ENCODE measurements at places on chromosomes 6 and 20.

DNA sequence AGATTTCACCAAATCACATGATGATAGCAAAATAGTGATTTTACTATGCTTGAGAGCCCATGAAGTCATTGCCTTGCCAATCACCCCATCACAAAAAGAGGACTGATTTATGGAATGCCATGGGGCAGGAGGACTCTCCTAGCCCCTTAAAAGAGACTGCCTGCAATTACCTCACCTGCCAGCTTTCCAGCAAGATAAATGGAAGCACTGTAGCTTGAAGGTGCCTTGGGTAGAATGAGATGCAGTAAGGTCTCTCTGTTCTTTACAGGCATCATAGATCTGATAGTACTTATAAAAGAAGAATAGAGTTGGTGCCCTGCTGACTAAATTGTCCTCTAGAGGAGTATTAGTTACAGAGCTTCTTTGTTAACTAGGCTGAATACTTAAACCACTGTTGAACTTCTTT is 242.3 kb downstream of the TMEM242 start:
- no peak for DNase-seq

DNA sequence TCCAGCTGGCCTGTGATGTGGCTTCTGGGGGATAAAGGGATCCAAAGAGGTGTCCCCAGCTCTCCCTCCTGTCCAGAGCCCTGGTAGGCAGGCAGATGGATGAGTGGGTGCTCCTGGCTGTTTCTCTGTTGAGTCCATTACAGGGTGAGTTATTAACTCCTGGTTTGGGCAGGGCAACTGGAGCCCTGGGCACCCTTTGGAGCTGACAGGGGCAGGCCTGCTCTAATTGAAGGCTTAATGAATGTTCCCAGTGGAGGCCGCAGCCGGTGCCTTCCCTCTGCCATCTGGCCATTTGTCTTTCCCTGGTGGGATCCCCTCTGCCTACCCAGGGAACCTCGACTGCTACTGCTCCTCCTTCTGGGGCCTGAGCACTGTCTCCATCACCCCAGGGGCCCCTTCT is 44.7 kb upstream of the MLN start:
- no peak for DNase-seq

- no peak for DNase-seq
These were observed 851.3 kb downstream of the TFAP2A start for GRCh38 chr6:9563568-9563967.

- no peak for DNase-seq
These were observed 11.9 kb downstream of the SLX4IP start for GRCh38 chr20:10447028-10447427.

DNA sequence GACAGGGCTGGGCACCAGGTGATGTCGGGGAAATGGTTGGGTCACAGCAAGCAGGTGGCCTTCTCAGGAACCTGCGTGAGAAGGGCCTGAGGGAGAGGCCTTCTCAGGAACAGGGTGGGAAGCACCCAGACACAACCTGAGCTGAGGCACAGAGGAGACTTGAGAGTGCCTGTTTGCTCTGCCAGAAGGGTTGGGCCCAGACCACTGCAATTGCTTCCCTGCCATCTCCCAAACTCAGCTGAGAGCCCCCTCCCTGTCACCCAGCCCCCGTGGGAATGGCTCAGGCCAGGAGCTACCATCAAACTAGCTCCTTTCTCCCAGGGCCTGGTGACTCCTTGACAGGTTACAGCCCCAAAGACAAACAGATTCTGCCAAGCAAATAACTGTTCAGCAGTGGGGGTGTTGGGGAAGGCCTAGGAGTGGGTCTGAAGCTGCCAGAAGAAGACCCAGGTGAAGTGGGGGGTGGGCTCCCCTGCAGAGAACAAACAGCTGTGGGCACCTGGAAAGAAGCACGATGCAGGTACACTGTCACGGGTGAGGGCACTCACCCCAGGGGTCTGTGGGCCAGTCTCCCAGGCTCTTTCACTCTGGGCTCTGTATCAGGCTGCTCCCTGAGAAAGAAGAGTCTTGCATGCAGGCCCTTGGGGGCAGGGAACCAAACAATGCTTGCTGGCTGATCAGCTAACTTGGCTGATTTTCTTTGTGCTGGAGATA is 30.4 kb upstream of the SPDEF start:
- DNase-seq, result no peak

- DNase-seq, result no peak
These were observed 111.1 kb upstream of the DUSP22 start for GRCh38 chr6:181049-181654.

GRCh38 chr6:30168741-30169140 is 5.4 kb downstream of the TRIM15 start:
- no peak for DNase-seq

DNA sequence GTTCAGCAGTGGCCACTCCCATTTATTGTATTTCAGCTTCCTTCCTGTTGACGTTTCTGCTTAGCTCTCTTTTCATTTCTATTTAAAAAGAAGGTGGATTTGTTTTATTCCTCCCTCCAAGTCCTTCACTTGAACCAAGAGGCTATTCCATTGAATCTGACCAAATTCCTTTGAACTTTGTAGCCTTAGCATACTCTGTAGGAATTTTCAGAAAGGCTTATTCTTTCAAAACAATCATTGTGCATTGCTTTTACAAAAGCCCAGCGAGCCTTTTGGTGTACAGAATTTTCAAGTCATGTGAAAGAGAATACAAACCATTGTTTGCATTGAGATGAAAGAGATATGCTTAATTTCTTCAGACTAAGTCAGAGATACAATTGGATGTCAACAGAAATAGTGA is 151.0 kb upstream of the INSM1 start:
- no peak for DNase-seq

GRCh38 chr6:44176762-44177509 is 18.3 kb downstream of the CAPN11 start:
- DNase-seq, result no peak

- no peak for DNase-seq
These were observed 517 bp downstream of the ACTL10 start for GRCh38 chr20:33667245-33667675.

DNA sequence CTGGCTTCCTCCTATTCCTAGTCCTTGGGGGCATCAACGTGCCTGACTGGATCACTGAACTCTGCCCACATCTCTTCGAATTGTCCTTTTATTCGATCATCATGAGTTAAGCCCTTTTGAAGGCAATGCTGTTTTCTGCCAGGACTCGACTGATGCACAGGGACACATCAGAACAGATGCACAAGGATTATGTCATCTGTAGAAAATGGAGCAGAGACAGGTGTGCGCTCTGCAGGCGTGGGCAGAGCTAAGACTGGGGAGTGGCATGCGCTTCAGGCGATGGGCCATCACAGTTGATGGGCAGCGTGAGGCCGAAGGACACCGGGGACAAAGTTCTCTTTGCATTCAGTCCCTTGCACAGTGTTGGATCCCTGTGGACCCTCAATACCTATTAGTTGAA is 13.1 kb downstream of the GABRR1 start:
- no peak for DNase-seq

- DNase-seq, result no peak
These were observed 406.0 kb downstream of the GRIK2 start for GRCh38 chr6:101799531-101799930.

DNA sequence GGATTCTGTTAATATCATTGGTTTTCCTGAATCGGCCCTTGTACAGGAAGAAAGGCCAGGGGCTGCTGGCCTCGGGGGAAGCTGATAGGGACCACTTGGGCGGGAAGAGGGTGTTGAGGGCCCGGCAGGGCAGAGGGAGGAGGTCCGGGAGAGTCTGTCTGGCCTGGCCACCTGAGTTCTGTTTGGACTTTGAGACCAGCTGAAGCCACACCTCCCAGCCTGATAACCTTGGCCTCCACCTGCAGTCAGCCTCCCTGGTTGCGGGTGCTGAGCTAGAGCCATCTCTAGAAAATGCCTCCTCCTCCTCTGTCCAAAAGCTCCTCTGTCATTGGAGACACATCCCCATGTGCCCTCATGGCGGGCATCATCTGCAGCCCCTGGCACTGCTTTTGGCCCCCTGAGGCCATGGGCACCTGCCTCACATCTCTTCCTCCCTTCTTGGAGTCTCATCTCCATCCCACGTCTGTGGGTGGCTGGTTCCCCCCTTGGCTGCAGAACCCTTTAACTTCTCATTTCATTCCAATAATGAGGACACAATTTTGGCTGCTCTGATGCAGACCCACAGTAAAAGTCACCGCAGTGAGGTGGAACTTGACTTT is 16.6 kb downstream of the APCDD1L start:
- no peak for DNase-seq
